ENCODE measurements at places on chromosomes 7 and 10.
A peak's percentile ranks its signal among the peaks of the same experiment; 100 is the strongest.

- no peak for DNase-seq
Measured at GRCh38 chr7:44498230-44498954, 7.9 kb upstream of the NUDCD3 start.

DNA sequence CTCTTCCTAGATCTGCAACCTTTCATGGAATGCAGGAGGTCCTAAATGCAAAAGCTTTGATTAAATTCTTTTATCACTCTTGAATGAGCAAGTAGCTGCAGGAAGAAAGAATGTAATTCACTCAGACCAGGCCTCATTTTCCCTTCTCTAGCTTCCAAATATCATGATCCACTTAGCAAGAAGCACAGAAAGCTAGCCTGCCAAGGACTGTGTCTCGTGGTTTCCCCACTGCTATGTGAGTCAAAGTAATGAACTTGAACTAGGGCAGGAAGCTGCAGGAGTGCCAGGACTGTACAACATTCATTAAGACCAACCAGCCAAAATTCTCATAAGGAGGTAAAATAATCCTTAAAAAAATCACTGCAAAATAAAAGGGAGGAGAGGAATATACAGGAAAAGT, 379.2 kb downstream of the CALN1 start:
- no peak for DNase-seq

- no peak for DNase-seq
Measured at GRCh38 chr10:48478469-48478868, 126.4 kb downstream of the ARHGAP22 start.

GRCh38 chr10:18479502-18479901, 171.9 kb downstream of the NSUN6 start:
- DNase-seq = no peak

GRCh38 chr7:131878777-131879176, 322.3 kb upstream of the PODXL start:
- no peak for DNase-seq

DNA sequence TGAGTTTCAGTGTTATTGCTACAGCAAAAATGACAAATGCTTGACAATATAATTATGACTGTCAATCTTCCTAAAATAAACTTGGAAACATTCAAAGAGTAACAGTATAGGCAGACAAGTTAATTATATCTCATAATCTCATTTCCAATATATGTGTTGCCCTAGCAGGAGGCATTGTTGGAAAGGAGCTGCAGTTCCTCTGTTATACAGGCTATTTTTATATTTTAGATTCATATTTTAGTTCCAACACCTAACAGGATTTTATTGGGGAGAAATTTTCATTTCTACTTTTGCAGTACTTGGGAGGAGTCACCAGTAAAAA, 19.3 kb downstream of the VOPP1 start:
- DNase-seq = no peak

GRCh38 chr10:100738055-100738827, 7.1 kb upstream of the PAX2 start:
- DNase-seq = no peak

DNA sequence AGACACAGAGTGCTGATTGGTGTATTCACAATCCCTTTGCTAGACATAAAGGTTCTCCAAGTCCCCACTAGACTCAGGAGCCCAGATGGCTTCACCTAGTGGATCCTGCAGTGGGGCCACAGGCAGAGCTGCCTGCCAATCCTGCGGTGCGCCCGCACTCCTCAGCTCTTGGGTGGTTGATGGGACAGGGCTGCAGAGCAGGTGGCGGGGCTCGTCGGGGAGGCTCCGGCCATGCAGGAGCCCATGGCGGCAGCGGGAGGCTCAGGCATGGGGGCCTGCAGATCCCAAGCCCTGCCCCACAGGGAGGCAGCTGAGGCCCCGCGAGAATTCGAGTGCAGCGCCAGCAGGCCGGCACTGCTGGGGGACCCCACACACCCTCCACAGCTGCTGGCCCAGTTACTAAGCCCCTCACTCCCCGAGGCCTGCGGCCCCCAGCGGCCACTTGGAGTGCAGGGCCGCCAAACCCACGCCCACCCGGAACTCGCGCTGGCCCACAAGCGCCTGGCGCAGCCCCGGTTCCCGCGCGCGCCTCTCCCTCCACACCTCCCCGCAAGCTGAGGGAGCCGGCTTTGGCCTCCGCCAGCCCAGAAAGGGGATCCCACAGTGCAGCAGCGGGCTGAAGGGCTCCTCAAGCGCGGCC, 7.7 kb upstream of the BET1 start:
- no peak for DNase-seq

GRCh38 chr10:79146611-79147130, 77.9 kb downstream of the ZMIZ1 start:
- peak; percentile 58 for DNase-seq

DNA sequence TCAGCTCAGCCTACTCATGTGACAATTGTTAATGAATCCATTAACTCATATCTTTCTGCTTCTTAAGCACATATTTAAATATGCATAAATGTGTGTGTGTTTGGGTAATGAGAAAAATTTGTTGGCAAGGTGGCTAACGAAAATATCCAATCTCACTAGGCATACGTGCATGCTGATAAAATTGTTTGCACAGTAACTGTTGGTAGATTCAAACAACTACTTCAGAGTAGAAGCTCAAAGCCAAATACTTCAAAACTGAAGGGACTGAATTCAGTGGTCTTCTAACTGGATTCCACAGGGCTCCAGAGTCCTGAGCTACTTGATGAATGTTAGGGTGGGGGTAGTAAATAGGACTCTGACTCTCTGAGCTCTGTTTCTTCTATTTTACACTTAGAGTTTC, 757.0 kb downstream of the GRM8 start:
- DNase-seq = no peak

DNA sequence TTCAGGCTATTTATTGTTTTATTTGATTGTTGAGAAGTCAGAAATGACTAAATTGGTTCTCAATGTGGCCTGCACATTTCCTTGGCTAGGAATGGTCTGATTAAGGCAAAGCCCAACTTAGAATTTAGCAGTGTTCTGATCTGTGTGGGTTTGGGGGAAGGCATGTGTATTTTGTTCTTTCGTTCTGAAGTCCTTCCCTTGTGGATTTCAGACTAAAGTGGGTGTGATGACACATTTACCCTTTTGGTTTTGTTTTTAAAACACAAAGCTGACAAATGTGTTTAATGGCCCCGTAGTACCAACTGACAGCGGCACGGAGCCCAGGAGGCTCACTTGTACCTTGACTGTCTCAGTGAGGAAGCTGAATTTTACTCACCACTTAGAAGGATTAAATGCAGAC, 452.3 kb upstream of the GALNT17 start:
- DNase-seq = no peak

- DNase-seq = no peak
Measured at GRCh38 chr7:156618780-156619367, 21.7 kb upstream of the RNF32 start.

- DNase-seq = peak; percentile 77
Measured at GRCh38 chr10:68301790-68302502, 29.9 kb upstream of the HNRNPH3 start.

DNA sequence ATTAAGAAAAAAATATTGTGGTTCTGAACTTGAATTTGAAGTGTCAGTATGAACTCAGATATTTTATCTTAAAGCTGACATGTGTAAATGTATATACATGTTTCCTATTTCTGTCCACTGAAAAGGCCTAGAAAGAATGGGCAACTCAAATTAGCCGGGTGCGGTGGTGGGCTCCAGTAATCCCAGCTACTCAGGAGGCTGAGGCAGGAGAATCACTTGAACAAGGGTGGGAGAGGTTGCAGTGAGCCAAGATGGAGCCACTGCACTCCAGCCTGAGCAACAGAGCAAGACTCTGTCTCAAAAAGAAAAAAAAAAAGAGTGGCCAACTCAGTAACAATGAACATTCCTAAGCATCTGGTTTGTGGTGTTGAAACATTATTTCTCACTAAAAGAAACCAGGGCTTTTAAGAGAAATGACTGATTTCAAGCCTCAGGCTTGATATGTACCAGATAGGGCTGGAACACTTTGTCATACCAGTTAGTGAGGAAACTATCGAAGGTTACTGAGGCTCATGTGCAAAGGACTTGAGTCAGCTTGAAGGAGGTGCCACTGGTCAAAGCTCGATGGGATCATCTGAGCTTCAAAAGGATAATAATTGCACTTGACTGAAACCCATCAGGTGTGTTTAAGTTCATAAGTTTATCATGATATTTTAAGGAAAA, 40.5 kb downstream of the AOAH start:
- no peak for DNase-seq

DNA sequence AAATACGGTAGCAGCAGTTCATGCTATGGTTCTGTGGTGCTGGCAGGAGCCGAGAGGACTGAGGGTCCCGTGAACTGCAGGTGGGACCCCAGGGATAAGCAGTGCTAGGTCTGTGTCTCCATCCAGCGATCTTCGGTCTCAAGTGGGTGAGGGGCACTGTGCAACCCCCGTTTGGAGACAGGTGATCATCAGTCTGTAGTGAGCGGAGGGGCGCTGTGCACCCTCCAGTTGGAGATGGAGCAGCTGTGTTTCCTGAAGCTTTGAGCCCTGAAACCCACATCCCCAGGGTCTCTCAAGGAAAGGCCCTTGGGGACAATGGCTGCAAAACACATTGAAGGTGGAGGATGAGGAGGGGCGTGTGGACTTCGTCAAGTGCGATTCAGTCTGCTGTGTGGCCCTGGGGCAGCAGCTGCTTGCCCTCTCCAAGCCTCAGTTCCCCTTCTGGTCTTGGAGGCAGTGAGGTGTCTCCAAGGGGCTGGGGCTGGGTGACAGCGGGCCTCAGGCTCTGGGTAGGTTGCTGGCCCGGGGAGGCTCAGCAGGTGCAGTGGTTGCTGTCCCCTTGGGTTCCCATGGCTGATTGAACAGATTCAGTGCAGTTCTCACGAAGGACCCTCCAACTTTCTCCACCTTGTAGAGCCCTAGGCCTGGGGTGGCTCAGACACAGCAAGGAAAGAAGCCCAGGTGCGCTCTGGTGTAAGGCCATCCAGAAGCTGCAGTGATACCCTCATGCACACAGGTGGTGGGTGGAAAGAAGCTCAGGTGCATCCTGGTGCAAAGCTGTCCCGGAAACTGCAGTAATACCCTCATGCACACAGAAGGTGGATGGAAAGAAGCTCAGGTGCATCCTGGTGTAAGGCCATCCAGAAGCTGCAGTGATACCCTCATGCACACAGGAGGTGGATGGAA, 160.6 kb downstream of the ADARB2 start:
- DNase-seq = no peak

- DNase-seq = no peak
Measured at GRCh38 chr7:55903985-55904759, 16.9 kb downstream of the ZNF713 start.

DNA sequence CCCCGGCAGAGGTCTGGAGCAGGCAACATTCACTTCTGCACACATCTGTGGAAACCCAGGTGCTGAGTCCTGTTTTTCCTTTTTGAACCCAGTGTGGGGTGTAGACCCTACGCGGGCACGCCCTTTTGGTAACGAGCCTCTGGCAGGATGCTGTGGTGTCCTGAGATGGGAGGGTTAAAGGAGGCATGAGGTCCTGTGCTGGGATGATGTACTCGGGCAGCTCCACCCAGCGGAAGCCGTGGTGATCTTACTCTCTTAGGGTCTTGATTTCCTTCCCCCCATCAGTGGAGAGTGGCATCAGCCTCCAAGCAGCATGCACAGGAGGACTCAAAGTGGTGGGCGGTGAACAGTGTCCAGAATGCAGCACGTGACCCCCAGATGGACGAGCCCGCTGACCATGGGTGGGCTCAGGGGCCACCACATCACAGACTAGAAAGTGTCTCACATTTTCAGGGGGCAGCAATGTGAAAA, 148.6 kb downstream of the DNAJB6 start:
- DNase-seq = no peak

GRCh38 chr10:32375631-32376030, 28.7 kb upstream of the EPC1 start:
- DNase-seq = no peak

DNA sequence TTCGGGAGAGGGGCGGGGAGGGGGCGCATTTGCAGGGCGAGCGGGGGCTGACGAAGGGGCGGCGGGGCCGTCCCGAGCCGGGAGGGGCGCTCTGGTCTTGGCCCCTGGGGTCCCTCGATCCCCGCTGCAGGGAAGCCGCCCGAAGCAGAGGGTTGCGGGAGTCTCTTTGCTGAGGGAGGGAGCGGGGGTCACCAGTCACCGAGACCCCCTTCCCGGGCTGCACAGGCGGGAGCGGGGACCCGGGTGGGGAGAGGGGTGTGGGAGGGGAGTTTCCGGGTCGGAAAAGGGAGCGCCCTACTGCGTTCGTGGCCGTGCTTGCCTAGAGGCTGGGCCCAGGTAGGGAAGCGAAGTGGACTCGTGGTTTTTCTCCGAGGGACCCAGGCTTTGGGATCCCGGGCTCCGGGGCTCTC, 422 bp downstream of the AP1S1 start:
- no peak for DNase-seq

- DNase-seq = no peak
Measured at GRCh38 chr7:158979023-158979529, 122.7 kb downstream of the DYNC2I1 start.

- DNase-seq = peak; percentile 44
Measured at GRCh38 chr7:34087892-34088891, 182.9 kb downstream of the BMPER start.

GRCh38 chr7:1973321-1974251, 259.2 kb downstream of the MAD1L1 start:
- no peak for DNase-seq

DNA sequence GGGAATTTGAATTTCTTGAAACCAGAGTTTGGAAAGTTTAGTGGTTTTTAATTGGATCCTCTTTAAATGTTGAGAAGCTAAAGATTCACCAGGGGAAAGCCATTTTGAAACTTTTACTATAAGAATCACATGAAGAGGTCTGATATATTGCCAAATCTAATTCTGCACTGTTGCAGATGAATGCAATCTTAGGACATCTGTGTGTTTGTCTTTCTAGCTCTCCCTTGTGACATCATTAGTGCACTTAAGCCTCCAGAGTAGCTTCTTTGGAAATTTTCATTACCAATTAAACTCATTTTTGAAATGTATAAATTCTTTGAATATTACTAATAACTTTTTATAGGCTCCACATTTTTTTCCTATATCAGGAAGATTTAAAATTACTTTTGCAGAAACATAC, 160.2 kb downstream of the BICC1 start:
- no peak for DNase-seq

GRCh38 chr10:91043173-91043910, 122.5 kb upstream of the ANKRD1 start:
- peak; percentile 76 for DNase-seq

DNA sequence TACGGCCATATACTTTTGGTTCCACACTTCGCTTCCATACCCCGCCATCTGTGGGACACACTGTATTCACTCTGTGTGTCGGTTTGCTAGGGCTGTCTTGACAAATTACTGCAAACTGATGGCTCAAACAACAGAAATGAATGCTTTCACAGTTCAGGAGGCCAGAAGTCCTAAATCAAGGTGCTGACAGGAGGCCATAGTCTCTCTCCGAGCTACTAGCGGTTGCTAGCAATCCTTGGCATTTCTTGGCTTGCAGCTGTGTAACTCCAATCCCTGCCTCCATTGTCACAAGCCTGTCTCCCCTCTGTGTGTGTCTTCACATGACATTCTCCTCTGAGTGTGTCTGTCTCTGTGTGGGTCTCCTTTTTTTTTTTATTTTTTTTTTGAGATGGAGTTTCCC, 28.9 kb upstream of the BMPR1A start:
- no peak for DNase-seq

GRCh38 chr10:14820775-14821154, 17.1 kb downstream of the CDNF start:
- DNase-seq = no peak

All from lung microvascular endothelial cell (primary cell).